ENCODE measurements at places on chromosomes 1 and 21.
A peak's percentile ranks its signal among the peaks of the same experiment; 100 is the strongest.

GRCh38 chr1:92859400-92860039, 27.7 kb downstream of the RPL5 start:
- DNase-seq, result no peak

DNA sequence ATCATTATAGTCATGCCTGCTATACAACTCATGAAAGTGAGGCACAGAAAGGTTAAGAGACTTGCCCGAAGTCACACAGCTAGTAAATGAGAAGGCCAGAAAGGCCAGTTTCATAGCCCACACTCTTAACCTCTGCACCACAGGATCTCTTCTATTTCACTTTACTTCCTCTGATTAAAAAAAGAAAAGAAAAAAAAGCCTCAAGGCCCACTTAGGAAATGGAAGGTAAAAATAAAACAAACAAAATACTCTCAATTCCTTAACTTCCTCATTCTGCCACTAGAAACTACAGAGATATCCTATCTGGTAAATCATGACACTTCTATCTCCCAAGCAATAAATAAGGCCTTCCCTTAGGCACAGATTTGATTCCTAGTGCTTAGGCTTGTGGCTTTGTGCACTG, 7.6 kb upstream of the ENAH start:
- DNase-seq, result no peak

DNA sequence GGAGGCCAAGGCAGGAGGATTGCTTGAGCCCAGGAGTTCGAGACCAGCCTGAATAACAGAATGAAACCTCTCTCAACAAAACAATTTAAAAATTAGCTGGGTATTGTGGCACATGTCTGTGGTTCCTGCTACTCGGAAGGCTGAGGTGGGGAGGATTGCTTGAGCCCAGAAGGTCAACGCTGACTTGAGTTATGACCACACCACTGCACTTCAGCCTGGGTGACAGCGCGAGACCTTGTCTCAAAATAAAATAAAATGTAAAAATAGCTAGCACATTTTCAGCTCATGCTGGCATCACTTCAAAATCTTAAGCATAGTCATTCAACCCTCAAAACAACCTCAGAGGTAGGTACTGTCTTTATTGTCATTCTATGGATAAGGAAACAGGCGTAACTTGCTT, 6.4 kb downstream of the JAK1 start:
- no peak for DNase-seq

GRCh38 chr1:149962039-149962647, 25.5 kb upstream of the MTMR11 start:
- peak; percentile 74 for DNase-seq

- no peak for DNase-seq
Measured at GRCh38 chr1:228374711-228375577, 31.7 kb downstream of the TRIM11 start.

GRCh38 chr1:87108814-87109411, 194.5 kb downstream of the HS2ST1 start:
- peak; percentile 36 for DNase-seq

DNA sequence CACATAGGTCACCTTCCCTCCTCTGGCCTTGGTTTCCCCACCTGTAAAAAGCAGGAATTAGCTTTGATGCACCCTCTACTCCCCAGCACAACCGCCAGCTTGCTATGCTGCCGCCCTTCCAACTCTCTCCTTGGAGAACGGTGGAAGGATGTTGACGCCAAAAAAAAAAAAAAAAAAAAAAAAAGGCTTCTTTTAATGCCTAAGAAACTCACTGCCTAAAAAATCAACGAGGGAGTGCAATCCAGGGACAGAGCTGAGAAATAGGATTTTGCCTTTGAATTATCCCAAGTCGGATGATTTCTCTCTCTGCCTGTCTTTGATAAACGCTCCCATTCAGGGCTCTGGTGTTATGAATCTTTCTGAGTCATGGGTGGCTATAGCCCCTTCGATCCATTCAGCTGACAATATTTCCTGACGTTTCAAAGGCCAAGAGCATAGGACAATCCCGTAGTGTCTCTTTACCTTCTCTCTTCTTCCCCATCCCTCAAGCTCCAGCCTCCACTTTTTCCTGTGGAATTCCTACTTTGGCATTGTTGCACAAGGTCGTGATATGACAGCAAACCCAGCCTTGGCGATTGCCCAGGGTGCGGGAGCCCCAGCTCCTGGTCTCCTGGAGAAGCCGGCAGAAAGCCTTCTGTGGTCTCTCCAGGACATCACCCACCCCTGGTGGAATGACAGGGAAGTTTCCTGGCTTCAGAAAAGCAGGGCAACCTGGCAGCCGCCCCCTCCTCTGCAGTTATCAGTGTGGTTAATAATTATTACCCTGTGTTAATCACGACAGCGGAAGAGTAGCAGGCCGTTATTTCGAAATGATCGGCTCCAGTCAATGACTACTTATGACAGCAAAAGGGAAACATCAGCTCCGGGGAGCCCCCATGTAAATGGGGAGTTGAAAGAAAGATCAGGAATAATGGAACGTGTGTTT, 8.0 kb upstream of the PLXNA2 start:
- DNase-seq, result no peak

DNA sequence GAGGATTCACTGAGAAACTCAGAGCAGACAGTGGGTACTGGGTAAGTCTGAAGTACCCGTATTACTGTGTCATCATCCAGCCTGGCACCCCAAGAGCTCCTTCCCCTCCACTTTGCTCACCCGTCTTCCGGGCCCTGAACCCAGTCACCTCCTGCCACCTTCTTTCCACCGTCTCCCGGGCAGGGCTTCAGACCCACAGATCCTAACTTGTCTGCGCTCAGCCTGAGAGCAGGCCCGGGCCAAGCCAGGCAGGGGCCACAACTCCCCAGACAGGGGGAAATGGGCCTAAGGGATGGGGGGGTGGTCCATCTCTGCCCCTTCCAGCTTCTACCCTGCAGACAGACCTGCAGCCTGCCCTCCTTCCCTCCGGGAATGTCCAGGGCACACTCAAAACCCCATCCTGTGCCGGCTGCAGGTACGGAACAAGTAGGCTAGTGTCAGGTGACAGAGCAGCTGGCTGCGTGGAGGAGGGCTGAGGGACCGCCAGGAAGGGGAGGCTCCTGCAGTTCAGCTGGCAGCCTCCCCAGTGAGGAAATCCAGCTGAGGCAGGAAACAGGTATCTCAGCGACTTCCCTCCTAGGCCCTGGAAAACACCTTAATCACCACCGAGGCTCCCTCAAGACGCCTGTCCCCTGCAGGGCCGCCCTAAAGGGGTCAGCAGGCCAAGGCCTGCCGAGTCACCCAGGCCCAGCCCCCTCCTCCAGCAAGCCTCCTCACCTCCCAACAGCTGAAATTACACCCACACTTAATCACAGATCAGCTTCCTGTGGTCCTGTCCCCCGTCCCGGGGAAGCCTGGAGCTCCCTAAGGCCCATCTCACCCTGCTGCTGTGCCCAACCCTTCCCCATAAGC, 3.5 kb downstream of the HSPG2 start:
- no peak for DNase-seq

GRCh38 chr1:200873671-200874397, 1.1 kb downstream of the GPR25 start:
- DNase-seq, result no peak

GRCh38 chr1:27543284-27543683, 53.3 kb upstream of the WASF2 start:
- no peak for DNase-seq

DNA sequence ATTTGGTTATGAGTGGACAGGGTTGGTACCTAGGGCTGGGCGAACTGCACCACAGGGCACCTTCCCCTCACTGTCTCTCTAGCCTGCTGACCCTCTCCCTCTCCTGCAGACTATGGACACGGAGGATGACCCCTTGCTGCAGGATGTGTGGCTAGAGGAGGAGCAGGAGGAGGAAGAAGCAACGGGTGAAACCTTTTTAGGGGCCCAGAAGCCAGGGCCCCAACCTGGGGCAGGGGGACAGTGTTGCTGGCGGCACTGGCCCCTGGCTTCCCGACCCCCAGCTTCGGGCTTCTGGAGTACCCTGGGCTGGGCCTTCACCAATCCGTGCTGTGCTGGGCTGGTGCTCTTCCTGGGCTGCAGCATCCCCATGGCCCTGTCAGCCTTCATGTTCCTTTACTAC, 21.9 kb downstream of the DISP3 start:
- DNase-seq, result no peak

DNA sequence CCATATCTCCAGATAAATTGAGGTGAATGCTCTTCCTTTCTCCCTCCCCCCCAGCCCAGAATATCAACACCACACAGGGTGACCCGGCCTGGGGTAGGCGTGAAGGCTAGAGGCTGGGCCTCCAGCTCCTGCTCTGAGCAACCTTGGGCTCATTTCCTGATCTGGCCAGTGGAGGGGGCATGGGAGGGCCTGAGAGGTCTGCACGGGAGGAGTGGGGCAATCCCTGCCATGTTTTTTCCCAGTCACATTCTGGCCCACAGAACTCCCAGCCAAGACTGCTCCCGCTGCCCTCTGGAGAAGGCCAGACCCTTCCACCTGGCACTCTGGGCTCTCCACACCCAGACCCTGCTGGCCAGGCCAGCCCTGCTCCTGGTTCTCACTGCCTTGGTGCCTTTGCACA, 3.9 kb downstream of the CLDN19 start:
- DNase-seq, result peak; percentile 27

DNA sequence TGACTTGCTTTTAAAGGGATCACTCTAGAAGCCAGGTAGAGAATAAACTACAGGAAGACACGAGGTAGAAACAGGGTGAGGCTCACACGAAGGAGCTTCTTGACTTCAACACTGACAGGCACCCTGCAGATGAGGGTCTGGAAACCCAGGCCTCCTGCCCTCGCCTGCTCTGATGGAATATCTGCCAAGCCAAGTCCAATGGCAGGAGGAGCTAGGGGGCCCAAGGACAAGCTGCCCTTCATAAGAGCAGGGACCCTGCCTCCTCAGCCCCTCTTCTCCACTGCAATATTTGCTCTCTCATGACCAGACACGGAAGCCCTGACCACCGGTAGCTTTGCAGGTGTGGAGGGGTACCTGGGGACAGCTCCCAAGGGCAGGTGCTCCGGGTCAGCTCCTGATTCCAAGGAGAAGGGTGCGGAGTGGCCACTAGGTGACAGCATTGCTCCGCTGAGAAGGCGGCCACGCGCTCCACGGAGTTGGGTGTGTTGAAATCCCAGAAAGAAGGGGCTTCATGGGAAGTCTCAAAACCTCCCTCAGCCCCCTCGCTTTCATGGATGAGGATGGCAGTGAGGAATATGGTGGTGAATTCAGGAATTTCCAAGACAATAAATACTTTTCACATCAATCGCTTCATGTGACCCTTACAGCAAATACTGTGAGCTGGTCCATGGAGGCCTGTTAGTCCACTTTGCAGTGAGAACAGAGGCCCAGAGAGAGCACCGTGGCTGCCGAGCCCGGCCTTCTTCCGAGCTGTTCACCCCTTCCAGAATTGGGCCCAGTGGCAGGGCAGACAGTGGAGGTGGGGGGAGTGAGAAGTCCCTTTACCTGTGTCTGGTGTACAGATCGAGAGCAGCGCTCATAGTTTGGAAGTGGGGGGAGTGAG, 33.2 kb upstream of the PAX7 start:
- DNase-seq, result peak; percentile 15

DNA sequence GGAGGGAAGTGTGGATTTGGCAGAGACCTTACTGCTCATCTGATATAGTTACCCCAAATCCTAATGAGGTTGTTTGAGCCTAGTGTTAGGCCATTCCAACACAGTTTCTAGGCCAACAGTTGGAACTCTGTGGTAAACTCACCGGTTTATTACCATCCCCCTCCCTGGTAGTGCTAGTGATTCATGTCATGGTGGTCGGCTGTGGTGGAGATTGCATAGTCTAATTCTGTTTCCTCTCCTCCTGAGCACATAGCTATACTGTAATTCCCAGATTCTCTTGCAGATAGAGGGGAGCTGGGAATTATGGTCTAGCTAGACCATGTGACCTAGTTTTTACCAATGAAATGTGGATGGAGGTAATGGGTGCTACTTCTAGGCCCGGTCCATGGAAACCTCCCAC, 123.7 kb upstream of the KIF26B start:
- DNase-seq, result no peak

DNA sequence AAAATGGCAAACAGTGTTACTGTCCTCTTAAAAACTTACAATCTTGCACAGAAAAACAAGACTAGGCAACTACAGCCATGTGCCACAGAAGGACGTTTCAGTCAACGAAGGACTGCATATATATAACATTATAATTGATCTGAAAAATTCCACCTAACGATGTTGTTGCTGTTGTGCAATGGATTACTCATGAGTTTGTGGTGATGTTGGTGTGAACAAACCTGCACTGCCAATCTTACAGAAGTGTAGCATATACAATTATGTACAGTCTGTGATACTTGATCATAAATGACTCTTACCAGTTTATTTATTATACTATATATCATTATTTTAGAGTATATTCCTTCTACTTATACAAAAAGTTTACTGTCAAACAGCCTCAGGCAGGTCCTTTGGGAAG, 6.8 kb upstream of the VAMP4 start:
- no peak for DNase-seq

DNA sequence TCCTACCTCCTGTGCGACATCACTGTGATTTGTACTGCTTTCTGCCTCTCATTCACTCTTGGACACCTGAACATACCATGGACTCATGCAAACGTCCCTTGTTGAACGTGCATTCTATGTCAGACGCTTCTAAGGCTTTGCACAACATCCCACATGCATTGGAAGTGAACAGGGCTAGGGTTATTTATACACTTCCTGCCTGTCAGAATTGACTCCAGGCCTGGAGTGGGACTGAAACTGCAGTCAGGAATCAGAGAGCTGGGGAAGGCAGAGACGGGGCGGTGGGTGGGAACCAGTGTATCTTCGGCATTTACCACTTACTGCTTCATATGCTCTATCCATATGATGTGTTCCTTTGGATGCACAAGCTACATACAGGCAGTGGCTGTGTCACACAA, 81.4 kb upstream of the GALNT2 start:
- DNase-seq, result no peak

DNA sequence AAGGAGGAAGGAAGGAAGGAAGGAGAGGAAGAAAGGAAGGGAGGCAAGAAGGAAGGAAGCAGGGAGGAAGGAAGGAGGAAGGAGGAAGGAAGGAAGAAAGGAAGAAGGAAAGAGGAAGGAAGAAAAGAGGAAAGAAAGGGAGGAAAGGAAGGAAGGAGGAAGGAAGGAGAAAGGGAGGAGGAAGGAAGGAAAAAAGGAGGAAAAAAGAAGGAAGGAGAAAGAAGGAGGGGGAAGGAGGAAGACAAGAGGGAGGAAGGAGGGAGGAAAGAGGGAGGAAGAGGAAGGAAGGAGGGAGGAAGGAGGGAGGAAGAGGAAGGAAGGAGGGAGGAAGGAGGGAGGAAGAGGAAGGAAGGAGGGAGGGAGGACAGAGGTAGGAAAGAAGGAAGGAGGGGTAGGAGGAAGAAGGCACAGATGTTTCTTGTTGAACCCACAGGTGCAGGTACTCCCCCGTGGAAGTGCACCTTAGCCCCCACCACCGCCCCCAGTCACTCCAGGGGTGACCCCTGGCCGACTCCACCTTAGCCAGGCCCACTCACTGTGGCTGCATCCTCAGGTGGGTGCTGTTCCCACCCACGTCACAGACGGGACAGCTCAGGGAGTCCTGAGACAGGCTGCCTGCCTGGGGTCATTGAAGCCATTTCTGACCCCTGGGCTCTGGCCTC, 57.9 kb upstream of the TTC34 start:
- no peak for DNase-seq

DNA sequence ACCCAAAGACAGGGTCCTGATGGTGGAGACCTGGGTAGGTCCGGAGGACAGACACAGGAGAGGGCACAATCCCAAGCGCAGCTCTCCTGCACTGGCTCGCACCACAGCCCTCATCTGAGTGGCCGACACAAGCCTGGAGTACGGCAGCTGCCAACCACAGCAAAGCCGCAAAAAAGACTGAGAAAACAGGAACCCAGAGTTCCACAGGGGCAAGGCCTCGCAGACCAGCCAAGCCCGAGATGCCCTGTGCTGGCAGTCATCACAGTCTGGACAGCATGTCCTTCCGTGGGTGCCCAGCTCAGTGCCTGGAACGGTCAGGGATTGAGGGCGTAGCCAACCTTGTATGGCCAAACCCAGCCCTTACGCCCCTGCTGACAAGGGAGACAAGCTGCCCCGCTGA, 11.4 kb downstream of the ZBTB48 start:
- no peak for DNase-seq
